Left hindlimb (tissue), 1 donor: ENCODE measurements at places on chromosomes 11 and 22.

DNA sequence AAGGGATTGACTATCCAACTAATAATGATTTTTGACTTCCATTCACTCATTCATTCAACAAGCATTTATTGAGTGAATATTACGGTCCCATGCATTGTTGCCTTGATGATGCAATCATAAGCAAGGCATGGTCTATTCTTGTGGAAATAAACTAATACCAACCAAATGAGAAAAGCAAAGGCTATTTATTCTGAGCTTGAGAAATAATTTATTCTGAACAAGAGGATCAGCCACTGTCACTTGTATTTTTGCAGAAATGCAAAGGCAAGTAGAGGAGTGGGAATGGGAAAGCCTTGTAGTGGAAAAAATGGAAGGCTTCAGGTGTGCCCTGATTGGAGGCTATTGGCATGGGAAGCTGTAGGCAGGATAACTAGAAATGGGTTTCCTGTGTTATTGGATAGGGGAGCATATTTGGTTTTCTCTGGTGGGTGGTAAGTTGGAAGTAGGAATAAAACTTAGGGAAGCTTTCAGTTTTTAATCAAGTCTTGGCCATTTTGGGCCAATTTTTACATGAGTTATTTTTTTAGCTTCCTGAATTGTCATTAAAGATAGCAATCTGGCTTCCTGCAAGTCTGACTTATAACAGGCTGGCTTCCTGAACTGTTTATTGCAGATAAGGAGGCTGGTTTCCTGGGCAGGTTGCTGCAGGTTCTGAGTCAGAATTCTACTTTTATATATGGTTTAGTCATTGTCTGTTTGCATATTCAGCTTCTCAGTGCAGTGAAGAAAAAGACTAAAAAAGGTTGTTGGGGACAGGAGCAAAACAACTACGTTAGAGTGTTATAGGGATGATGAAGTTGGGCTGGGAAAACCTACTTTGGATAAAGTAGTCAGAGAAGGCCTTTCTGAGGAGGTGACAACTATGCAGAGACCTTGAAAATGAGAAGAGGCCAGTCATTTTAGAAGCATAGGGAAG lies 106.7 kb downstream of the APIP start:
- no peak for DNase-seq

GRCh38 chr22:42792909-42793847 lies 63.9 kb downstream of the ARFGAP3 start:
- no peak for DNase-seq

GRCh38 chr22:50151571-50152537 lies 18.7 kb upstream of the PANX2 start:
- DNase-seq, result no peak

DNA sequence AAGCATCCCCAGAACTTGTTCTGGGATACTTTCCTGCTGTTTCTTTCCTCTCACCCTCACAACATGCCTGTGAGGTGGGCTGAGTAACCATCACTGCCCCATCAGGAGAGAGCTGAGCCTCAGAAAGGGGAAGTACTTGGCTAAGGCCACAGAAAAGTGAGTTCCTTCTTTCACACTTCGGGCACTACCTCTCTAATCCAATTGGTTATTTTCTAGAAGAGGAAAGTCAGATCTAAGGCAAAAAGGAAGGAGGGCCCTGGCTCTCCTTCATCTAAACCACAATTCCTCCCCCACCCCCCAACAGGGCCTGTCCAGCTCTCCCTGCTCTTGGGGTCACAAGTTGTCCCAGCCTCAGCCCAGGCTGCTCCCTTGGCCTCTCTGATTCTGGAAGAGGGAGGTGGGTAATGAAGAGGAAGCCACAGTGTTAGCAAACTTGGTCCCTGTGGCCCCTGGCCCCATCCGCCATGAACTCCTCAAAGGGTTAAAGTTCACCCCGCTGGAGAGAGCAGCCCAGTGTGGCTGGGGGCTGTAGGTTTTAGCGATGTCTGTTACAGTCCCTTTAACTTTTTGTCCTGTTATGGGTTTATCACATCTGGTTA lies 34.0 kb downstream of the SLC22A12 start:
- DNase-seq, result no peak

DNA sequence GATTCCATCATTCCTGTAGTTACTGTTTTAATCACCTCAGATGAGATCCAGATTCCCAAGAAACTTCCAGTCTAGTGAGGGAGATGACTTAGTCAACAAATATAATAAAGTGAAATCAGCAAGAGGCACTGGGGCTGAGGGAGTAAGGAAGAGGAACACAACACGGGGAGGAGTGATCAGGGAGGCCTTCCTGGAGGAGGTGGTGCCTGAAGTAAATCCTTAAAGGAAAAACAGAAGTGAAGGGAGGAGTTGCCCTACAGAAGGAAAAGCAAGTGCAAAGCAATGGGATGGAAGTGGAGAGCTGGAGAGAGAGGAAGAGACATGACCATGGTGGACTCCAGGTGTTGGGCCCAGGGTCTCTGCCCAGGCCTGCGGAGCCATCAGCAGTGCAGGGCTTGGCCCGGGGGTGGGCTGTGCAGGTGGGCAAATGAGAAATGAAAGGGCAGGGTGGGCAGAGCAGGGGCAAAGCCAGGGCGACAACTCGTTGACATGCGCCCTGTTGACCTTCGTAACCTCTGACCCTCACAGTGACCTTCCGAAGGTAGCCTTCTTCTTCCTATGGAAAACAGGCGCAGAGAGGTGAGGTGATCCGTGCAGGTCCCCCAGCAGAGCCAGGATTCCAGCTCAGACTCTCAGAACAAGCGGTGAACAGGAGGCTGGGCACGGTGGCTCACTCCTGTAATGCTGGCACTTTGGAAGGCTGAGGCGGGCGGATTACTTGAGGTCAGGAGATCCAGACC lies 12.1 kb upstream of the PPARA start:
- DNase-seq, result peak; percentile 12

DNA sequence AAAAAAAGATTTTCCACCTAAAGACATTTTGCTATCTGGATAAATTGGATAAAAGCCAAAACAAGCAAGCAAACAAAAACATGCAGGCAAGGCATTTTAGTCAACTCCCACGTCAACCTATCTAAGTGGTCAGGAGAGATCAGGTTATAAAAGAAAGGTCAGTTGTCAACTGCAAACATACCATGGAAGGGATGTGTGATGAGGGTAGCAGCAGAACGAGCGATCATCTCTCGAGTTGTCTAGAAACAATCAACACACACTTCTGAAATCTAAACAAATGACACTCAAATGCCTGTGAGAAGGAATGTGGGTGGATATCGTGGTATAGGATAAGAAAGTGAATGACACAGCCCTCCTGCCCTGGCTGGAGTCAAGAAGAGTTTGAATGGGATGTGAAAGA lies 10.9 kb downstream of the MTCH2 start:
- DNase-seq, result no peak

DNA sequence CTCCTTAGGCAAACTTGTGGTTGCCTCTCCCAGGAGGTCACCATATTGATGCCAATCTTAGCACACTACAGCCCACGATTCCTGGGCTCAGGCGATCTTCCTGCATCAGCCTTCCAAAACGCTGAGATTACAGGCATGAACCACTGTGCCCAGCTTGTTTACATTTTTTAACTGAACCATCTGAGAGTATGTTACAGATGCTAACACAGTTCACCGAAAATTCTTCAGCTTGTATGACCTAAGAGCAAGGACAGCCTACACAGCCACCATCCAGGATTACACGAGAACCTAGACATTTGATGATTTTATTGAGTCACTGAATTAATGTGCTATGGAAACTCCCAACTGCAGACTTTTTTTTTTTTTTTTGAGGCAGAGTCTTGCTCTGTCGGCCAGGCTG lies 5.8 kb upstream of the LGALS1 start:
- DNase-seq, result no peak

- DNase-seq, result no peak
These were observed 34.4 kb downstream of the DRD2 start for GRCh38 chr11:113440816-113441215.

GRCh38 chr22:49269928-49270327 lies 557.7 kb downstream of the BRD1 start:
- no peak for DNase-seq

GRCh38 chr11:126525702-126526101 lies 170.2 kb downstream of the ST3GAL4 start:
- no peak for DNase-seq

- no peak for DNase-seq
These were observed 6.2 kb upstream of the RAB1B start for GRCh38 chr11:66262191-66262590.

- DNase-seq, result peak; percentile 55
These were observed 210.5 kb downstream of the CTTN start for GRCh38 chr11:70608568-70609470.

- peak; percentile 8 for DNase-seq
These were observed 111.8 kb downstream of the CTTN start for GRCh38 chr11:70510106-70510505.

- DNase-seq, result no peak
These were observed 34.3 kb downstream of the MYBPC3 start for GRCh38 chr11:47318166-47318565.

- DNase-seq, result peak; percentile 55
These were observed 13.0 kb downstream of the SMTN start for GRCh38 chr22:31094021-31094551.

- no peak for DNase-seq
These were observed 166.2 kb downstream of the LDLRAD3 start for GRCh38 chr11:36109850-36110606.

DNA sequence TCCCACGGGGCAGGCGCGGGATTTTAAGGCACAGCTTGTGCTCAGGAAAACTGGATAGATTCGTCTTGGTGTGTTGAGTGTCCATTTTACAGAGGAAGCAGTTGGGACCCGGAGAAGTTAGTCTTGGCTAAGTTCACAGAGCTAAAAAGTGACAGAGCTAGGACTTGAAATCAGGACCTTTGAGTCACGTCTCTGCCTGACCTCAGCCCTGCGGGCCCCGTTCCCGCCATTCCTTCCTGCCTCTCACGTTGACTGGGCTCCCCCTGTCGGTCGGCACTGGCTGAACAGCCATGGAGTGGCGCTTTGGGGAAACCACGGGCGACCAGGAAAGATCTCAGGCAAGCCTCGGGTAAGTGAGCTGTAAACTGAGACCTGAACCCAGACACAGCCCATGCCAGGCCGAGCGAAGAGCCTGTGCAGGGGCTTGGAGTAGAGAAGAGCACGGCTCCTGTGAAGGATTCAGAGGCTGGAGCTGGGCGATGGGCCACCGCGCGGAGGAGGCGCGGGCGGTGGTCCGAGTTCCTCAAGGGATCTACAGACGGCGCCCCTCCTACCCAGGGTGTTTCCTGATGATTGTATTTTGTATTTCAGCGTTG lies 54.1 kb downstream of the WNT11 start:
- DNase-seq, result peak; percentile 81

- no peak for DNase-seq
These were observed 2.3 kb downstream of the PCF11 start for GRCh38 chr11:83158965-83159901.

DNA sequence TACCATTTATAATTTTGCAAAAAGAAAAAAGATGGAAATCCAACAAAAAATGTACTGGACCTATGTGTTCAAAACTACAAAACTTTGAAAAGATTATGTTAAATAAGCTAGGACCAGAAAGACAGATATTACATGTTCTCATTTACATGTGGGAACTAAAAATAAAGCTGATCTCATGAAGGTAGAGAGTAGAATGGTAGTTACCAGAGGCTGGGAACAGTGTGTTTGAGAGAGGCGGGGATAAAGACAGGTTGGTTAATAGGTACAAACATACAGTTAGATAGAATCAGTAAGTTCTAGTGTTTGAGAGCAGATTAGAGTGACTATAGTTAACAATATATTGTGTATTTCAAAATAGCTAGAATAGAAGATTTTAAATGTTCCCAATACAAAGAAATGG lies 71.6 kb downstream of the USP47 start:
- DNase-seq, result no peak

DNA sequence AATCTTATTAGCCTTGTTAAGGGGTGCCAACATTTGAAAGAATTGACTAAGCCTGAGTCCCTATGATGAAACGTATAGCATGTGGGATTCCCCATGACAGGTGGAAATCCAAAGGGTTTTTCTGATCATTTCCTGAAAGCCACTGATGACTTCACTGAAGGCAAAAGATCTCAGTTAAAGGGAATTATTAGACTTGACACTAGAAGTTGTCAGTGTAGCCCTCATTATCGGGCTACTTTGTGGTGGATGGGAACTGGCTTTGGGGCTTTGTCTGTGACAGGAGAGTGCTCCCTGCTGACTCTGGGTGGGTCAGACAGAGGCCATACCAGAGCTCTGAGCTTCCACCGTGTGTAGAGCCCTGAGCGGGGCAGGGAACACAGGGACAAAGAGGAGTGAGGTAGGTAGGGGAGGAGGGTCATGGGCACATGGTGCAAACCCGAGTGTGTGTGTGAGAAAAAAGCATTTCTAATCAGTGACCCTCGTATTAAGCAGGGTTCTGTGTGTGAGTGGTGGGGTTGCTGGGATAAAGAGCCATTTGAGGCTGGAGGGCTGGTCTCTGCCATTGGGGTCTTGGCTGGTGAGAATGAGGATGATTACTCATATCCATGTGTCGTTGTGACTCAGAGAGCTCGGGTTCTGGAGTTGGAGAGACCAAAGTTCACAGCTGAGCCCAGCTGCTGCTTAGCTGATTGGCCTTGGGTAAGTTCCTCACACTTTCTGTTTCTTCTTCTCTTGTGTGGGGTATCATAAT lies 101.1 kb downstream of the GRIK4 start:
- DNase-seq, result no peak

DNA sequence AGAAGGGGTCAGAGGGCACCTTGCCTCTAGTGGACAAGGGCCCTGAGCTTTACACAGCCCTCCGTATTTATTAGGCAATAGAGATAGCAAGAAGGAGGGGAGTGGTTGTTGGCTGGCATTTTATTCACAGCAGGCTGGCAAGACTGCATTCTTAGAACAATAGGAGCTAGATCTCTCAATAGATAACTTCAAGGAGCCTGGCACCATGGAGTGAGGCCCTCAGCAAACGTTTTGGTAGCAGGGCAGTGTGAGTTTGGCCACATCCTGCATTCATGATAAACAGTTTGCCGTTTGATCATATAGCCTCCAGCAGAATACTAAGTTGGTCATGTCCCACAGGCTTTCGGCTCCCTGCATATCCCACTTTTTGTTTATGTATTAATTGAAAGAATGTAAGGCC lies 31.6 kb downstream of the OR10A6 start:
- DNase-seq, result no peak

DNA sequence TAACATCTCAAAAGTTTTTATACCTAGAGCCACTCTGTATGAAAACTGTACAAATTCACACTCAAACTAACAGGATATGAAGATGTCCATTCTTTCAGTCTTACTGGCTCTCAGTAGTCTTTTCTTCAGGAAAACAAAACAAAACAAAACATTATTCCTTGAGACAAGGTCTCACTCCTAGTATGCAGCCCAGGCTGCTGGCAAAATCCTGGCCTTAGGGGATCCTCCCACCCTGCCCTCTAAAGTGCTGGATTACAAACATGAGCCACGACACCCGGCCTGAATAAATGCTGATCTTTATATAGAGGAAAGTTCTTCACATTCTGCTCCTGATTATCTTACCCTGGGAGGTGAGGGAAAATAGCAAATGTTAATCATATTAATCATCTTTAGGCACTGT lies 5.1 kb downstream of the APOL2 start:
- no peak for DNase-seq

GRCh38 chr22:32776397-32776796 lies 25.1 kb upstream of the TIMP3 start:
- DNase-seq, result no peak

DNA sequence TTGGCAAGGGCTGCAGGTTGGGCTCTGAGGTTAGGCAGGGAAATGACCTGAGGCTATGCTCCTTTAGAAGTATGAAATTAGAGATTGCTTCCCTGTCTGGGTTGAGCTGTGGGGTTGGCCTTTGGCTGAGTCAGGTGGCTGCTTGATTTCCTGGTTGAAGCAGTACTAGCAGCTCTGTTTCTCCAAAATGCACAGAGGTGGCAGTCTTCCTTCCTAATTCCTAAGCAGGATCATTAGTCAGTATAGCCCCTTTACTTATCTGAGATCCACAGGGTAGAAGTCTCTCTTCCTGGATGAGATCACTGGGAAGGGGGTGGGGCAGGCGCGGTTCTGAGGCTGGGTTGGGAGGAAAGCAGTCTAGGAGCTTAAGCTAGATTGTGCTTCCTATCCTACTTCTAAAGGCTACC lies 1917.5 kb downstream of the LRRC4C start:
- no peak for DNase-seq
